CD4-positive, alpha-beta T cell treated with Interferon alpha-2 for 1 hour (primary cell): ENCODE measurements at places on chromosomes 4 and X.
A peak's percentile ranks its signal among the peaks of the same experiment; 100 is the strongest.

GRCh38 chr4:129822701-129823100 is 726.7 kb downstream of the C4orf33 start:
- no peak for DNase-seq

DNA sequence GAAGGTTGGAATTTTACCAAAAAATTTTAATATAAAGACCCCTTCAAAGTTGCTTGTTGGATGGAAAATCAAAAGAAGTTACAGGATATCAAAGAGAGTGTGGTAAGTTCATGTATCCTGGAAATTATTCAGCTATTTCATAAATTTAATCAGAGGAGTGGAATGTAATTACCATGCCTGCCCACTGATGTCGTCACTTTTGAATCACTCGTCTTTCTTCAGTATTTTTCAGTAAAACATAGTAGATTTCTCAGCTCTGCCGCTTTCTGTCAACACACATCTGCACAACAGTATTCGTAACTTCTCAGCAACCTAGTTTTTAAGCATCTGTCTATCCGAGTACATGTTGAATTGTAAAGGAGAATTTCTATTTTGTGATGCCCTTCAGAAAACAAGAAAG is 2163.0 kb upstream of the AGA start:
- DNase-seq = no peak

DNA sequence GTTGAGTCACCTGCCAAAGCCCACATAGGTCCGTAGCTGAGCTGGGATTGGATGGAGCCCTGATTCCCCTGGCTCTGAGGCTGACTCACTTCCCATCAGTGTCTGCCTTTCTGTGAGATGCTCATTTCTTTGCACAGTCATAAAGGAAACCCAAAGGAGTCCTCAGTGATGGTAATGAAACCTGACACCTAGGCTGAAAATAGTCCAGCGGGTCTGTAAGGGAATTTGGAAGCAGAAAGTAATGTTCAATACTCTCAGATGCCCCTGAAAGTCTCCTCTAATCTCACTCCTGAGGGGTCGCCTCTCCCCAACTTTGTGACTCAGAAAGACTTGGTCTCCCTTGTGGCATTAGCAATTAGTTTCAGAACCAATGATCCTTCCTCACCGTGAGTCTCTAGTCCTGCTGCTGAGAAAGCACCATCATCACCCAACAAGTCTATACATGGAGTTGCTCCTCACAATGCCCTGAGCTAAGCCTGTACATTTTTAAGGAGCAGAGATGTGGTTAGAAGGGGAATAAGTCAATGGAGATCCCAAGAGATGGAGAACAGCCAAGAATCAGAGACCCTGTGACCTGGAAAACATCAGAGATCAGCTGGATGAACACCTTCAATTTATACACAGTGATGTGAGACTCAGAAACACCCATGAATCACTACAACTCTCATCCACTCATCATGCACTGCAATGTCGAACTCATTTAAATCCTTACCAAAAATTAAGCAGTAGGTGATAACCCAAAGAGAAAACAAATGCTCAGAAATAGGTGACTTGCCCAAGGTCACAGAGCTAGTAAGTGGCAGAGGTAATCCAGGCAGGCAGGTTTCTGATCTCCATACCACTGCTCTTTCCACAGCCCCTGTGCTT is 219.0 kb upstream of the CPEB2 start:
- DNase-seq = no peak

GRCh38 chrX:147893741-147894140 is 18.0 kb upstream of the FMR1 start:
- DNase-seq = no peak

GRCh38 chr4:3703343-3703676 is 62.9 kb upstream of the ADRA2C start:
- DNase-seq = no peak

DNA sequence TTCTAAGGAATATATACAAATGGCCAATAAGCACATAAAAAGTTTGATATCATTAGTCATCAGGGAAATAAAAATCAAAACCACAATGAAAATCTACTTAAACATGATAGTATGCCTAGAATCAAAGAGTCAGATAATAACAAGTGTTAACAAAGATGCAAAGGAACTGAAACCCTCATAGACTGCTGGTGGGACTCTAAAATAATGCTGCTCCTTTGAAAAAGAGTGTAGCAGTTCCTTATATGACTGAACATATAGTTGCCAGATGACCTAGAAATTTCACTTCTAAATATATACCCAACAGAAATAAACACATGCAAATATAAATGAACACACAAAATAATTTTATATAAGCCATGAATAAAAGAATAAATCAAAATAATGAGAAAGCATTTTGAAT is 205.1 kb upstream of the CTSO start:
- DNase-seq = no peak

DNA sequence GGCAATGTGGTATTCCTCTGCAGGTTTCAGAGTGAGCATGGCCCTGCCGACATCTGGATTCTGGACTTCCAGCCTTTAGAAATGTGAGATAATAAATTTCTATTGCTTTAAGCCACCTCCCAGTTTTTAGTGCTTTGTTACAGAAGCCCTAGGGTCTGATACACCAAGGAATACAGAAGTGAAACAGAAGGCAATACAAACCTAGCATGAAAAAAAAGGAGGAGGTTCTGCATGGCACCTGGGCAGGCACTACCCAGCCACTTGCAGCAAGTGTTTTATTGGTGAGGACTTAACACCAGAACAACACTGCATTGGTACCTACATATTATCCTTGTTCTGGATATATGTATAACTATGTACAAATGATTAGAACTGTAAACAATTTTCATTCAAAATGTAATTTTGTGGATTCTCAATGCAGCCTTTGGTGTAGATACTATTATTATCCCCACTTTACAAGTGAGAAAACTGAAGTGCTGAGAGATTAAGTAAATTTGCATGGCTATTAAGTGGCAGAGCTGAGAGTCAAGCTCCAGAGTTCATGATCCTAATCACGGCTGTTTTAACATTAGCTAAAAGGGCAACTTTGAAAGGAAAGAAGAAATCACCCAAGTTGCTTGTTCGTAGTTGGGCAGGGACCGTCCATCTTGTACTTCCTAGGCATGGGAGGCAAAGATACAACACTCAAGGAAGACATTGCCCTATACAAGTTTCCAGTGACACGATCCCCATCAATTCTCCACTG is 71.8 kb downstream of the IL21 start:
- no peak for DNase-seq

GRCh38 chrX:136209016-136209738 is 42.0 kb downstream of the MAP7D3 start:
- DNase-seq = peak; percentile 56
